H9 (cell line): ENCODE measurements at places on chromosomes 5 and 9.
A peak's percentile ranks its signal among the peaks of the same experiment; 100 is the strongest.

DNA sequence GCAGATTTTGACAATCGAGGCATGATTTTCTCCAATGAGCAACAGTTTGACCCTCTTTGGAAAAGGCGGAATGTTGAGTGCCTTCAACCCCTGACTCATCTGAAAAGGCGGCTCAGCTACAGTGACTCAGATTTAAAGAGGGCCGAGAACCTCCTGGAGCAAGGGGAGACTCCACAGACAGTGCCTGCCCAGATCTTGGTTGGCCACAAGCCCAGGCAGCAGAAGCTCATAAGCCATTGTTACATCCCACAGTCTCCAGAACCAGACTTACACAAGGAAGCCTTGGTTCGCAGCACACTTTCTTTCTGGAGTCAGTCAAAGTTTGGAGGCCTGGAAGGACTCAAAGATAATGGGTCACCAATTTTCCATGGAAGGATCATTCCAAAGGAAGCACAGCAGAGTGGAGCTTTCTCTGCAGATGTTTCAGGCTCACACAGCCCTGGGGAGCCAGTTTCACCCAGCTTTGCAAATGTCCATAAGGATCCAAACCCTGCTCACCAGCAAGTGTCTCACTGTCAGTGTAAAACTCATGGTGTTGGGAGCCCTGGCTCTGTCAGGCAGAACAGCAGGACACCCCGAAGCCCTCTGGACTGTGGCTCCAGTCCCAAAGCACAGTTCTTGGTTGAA is 13.6 kb downstream of the PTPDC1 start:
- DNase-seq: no peak

- no peak for DNase-seq
These were observed 24.2 kb downstream of the ENHO start for GRCh38 chr9:34498553-34498952.

- no peak for DNase-seq
These were observed 314.1 kb upstream of the PANK3 start for GRCh38 chr5:168893283-168893682.

- DNase-seq: peak; percentile 45
These were observed 74.3 kb upstream of the ICE1 start for GRCh38 chr5:5348135-5348534.

- DNase-seq: no peak
These were observed 20.1 kb downstream of the C5orf58 start for GRCh38 chr5:170252720-170253350.
